ENCODE measurements at places on chromosomes 12 and 14. TPM values are rescaled to one million over a fixed set of nuclear protein-coding genes. Genes with fewer than 3 reads are reported as not detected.

POTEG gene
- total RNA-seq, result not detected

MYH7 gene
- total RNA-seq, result 0.96 TPM

DNA sequence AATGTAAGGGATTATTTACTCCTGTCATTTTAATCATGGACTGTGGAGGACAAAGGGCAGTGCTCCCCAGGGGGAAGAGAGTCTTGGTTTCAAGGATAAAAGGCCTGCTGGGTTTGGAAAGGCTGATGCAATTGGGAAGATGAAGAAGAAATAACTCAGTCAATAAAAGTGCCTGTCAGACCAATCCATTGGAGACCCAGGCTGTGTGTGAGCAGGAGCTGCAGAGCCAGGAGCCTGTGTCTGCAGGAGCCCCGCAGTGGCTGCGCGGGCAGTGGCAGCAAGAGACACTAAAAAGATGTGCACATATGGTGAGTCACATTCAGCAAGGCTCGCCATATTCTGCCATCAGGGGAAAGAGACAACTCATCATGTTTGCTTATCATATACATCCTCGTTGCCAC, 90.4 kb downstream of the CRACR2A start:
- H3K36me3 ChIP-seq, result no peaks in the 10 kb centered on the region
- H3K27ac ChIP-seq, result no peak overlapping the region
- H3K27me3 ChIP-seq, result no peaks in the 10 kb centered on the region
- no peak for DNase-seq
- no peaks in the 10 kb centered on the region for H3K4me1 ChIP-seq

DNA sequence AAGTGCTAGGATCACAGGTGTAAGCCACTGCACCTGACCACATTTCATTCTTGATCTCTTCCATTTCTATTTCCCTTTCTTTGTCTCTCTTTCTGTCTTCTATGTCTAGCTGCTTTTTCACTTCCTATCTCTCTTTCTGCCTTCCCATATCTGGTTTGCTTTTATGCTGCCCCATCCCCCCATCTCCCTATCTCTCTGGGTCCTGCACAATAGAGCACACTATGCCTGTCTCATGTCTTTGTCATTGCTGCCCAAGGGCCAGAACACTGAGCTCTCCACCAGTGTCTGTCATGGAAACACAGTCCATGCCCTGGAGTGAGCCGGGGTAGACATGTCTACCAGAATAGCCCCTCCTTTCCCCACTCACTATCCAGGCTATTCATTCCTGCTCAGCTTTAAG, 12.3 kb upstream of the RARG start:
- DNase-seq, result no peak
- H3K4me3 ChIP-seq, result no peak overlapping the region
- H3K4me1 ChIP-seq, result no peaks in the 10 kb centered on the region
- no peaks in the 10 kb centered on the region for H3K27me3 ChIP-seq

DNA sequence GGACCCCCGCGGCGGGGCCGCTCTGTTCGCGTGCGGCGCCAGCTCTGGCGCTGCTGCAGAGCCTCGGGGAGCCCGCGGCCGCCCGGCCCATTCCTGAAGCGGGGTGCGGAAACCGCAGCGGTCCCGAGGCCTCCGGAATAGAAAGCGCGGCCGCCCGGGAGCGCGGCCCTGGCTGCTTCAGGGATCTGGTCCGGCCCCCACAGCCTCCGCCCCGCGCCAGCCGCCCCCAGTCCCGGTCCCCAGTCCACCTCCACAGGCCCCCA, 204 bp downstream of the HSP90AA1 start:
- H3K4me1 ChIP-seq, result peaks cover 13% of the 10 kb centered on the region
- peak overlapping the region; percentile 100 for H3K27ac ChIP-seq
- DNase-seq, result no peak
- no peaks in the 10 kb centered on the region for H3K36me3 ChIP-seq
- peak overlapping the region; percentile 96 for H3K4me3 ChIP-seq

- peaks cover 8% of the 10 kb centered on the region for H3K4me1 ChIP-seq
- H3K27ac ChIP-seq, result peak overlapping the region; percentile 19
- peak overlapping the region; percentile 50 for H3K4me3 ChIP-seq
- no peak for DNase-seq
- no peaks in the 10 kb centered on the region for H3K36me3 ChIP-seq
Measured at GRCh38 chr12:88578276-88579160, 1.8 kb downstream of the KITLG start.

Data from ovary (tissue), 10 donors.